RCC 7860 (cell line): ENCODE measurements at places on chromosomes 6 and 20.

DNA sequence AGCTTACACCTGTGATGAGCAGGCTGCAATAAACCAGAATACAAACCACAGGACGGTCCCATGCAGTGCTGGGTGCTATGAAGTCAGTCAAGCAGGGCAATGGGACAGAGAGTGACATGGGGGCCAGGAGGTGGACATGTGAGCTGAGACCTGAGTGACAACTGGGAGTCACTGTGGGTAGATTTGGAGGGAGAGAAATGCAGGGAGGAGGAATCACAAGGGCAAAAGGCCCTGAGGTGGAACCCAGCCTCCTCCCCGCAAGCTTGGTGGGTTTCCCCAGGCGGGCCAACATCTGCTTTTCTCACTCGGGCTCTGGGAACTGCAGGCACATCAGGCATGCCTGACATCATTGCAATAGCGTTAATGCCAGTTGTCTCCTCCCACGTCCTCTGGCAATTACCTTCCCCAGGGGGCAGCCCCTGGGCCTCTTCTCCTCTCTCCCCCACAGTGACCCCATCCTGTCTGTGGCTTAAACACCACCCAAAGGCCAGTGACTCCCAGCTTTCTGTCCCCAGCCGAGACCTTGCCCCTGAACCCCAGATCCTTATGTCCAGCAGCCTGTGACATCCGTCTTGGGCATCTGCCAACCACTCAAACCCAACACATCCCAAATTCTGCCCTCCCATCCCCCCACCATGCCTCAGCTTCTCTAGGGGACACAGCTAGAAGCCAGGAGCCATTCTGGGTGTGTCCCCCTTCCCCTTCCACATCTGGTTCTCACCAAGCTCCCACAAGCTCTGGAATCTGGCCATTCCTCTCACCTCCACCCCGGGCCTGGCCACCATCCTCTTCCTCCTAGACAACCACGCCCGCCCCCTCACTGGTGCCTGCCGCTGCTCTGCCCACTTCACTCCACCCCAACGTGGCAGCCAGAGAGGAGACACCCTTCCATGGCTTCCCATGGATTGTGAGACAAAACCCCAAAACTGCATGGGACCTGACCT is 28.2 kb downstream of the PDRG1 start:
- no peak for DNase-seq

GRCh38 chr6:68559716-68560115 is 75.4 kb upstream of the ADGRB3 start:
- no peak for DNase-seq

- peak; percentile 32 for DNase-seq
Measured at GRCh38 chr6:121305957-121306607, 28.2 kb downstream of the TBC1D32 start.

GRCh38 chr6:57261926-57262325 is 39.8 kb upstream of the RAB23 start:
- no peak for DNase-seq

DNA sequence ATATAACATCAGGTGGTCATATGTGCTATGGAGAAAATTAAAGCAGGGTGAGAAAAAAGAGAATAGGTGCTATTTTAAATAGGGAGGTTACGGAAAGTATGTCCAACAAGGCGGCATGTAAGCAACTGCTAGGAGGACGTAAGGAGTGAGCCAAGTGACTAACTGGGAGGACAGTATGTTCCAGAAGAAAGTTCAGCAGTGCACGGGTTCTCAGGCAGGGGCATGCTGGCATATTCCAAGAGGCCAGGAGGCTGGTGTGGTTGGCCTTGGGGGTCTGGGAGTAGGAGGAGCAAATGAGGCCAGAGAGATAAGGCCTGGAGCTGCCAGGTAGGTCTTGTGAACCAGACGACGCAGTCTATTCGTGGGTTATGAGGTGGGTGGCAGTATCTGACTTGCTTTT is 112.4 kb downstream of the ARMC2 start:
- DNase-seq, result no peak

- no peak for DNase-seq
Measured at GRCh38 chr6:166591961-166592520, 5.6 kb upstream of the RAMACL start.

- DNase-seq, result peak; percentile 21
Measured at GRCh38 chr6:69105288-69105687, 470.2 kb downstream of the ADGRB3 start.

- DNase-seq, result no peak
Measured at GRCh38 chr6:133353061-133353460, 111.9 kb downstream of the EYA4 start.

DNA sequence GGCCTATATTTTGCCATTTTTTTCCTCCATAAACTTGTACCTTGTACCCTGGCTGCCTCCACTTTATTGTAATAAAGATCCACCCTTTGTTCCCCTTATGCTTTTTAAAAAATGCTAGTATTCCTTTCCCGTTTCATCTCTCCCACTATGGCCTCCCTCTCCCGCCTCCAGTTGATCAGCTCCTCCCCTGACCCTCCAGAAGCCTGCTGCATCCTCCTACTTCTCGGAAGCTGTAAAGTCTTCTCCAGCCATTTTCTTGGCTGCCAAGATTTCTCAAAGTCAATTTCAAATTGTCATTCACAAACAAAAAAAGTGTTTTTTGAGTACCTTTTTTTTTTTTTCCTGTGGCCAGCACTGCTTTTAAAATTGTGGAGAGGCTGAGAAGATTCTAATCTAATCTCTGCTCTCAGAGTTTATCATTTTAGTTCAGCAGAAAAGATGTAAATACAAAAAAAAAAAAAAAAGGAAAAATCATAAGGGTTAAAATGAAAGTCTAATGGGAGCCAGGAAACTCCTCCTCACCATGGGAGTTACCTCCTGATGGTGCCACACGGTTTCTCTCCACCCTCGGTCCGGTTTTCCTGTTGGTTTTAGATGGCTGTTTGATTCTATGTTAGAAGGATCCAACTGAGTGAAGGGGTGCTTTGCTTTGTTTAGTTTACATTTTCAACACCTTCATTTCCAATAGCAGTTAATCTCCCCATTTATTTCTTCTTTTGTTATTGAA is 103.0 kb upstream of the KCNK16 start:
- DNase-seq, result no peak

GRCh38 chr6:89999154-89999553 is 104.9 kb downstream of the GJA10 start:
- DNase-seq, result peak; percentile 9

DNA sequence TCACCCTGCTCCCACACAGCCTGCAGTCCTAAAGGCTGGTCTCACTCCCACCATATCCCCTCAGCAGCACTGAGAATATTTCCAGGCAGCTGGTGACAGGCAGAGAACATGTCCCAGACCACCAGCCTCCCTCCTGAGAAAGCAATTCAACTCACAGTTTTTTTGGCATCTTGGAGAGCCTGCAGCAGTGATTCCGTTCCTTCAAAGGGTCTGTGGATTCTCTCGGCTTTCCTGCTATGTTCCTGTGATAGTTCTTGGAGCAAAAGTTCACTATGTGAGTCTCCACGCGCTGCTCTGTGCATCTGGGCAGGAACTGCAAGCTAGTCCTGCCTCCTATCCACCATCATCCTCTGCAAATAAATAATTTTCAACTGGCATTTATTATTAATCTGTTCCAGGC is 448.3 kb upstream of the HSF2 start:
- DNase-seq, result no peak

GRCh38 chr6:16205377-16206144 is 32.8 kb upstream of the GMPR start:
- no peak for DNase-seq

DNA sequence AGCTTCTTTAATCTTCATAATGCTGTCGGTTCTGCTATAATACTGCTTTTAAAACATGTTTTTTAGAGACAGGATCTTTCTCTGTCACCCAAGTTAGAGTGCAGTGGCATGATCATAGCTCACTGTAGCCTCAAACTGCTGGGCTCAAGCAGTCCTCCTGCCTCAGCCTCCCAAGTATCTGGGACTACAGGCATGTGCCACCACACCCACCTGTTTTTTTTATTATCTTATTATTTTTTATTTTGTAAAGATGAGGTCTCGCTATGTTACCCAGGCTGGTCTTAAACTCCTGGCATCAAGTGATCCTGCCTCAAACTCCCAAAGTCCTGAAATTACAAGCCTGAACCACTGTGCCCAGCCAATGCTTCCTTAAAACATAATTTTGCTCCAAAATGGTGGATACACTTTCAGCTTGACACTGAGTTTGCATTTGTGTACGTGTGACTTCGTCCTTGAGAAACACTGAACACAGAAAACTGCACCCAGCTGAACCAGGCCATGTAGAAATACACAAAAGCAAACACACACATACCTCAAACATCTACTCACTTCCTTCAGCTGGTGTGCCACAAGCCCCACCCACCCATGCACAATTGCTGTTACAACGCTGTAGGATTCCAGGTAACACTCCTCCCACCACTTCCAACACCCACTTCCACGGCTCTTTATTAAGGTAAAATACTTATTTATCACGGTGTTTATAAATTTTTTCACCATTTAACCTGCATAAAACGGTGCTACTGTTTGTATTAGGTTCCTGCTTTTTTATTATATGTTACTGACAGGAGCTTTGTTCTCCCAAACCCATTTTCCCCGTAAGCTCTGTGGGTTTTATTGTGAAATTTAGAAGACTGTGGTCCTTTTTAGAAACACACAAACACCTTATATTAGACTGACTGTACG is 109.1 kb downstream of the TSHZ2 start:
- DNase-seq, result peak; percentile 44

- DNase-seq, result no peak
Measured at GRCh38 chr6:147384737-147385710, 123.5 kb upstream of the SAMD5 start.

- peak; percentile 11 for DNase-seq
Measured at GRCh38 chr20:31836853-31837608, 8.4 kb downstream of the FOXS1 start.

DNA sequence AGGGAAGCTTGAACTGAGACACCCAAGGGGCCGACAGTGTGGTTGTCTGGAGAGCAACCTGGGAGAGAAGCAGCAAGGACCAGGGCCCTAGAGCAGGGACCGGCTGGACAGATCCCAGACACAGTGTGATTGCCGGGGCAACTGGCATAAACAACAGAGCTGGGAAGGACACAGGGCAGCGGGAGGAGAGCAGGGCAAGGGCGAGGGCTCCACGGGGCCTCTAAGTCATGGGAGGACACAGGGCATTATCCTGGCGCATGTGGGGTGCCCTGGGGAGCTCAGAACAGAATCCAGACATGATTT is 31.1 kb upstream of the CCR6 start:
- DNase-seq, result no peak

DNA sequence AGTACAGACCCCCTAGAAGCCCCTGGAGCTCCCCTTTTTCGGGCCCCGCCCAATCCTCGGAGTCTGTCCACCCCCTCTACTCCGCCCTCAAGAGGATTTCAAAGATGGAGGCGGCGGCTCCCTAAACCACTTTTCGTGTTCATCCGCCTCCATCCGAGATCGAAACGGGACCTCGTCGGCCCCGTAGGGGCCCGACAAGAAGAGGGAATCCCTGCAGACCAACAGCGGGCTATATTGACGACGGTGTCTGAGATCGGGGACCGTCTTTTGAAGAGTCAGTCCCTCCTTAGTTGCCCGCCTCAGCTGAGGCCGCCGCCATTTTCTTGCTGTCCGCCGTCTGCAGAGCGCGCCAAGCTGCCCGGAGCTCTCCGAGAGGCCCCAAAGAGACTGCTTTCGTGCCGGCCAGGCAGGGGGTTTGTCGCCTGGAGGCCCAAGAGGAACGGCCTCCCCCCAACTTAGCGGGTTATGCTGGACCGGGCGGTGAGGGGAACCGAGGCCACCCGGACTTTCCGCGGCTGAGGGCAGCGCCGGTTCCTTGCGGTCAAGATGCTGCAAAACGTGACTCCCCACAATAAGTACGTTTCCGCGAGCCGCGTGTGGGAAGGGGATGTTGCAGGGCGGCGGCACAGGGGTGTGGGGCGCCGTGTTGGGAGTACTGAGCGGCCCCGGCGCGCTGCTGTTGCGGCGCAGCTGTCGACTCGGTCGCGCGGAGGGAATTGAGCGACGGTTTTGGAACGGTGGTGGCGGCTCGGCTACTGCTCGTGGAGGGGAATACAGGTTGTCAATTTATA is 4.2 kb downstream of the BRD2 start:
- DNase-seq, result no peak

DNA sequence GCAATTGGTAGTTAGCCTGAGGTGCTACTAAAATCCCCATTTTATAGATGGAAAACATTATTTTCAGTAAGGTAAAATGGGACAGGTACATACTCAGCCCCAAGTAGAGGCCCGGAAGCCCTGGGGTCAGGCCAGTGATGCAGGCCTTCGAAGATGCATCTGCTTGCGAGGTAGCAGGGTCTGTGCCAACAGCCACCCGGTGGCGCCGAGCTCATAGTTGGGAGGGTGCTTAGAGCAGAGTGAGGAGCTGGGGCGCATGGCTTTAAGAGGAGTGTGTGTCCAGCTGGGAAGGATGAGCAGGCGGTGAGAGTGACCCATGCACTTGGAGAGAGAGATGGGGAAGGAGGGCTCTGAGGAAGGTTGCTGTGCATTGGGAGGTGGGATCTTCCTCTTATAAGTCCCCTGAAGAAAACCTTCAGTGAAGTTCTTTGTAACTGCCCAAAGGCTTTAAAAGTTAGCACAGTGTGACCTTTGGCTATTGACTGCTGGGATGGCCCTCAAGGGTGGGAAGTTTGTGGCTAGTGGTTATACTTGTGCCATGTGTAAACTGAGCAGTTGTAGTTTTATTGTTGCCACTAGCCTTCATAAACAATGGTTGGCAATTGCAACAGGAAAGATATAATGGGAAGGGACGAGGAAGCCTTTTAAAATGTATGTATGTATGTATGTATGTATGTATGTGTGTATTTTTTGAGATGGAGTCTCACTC is 71.1 kb downstream of the TOX2 start:
- no peak for DNase-seq

DNA sequence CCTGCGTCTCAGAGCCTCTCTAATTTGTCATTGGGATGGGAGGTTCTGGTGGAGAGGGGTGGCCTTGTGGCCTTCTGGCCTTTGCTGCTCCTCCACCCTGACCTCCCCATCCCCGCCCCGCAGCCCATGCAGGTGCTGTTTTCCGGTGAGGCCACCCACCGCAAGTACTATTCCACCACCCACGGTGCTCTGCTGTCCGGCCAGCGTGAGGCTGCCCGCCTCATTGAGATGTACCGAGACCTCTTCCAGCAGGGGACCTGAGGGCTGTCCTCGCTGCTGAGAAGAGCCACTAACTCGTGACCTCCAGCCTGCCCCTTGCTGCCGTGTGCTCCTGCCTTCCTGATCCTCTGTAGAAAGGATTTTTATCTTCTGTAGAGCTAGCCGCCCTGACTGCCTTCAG is 171.8 kb upstream of the RNF24 start:
- no peak for DNase-seq
